Cerebellum (tissue), 4 donors: ENCODE measurements at places on chromosomes 11 and 22.
A peak's percentile ranks its signal among the peaks of the same experiment; 100 is the strongest.

GRCh38 chr11:1157645-1158591, at the start of gene MUC5AC:
Gene MUC5AC, plus strand, starts transcription at chr11:1157953. Its CDS starts 47 bp downstream, at chr11:1158000.
- DNase-seq = no peak

DNA sequence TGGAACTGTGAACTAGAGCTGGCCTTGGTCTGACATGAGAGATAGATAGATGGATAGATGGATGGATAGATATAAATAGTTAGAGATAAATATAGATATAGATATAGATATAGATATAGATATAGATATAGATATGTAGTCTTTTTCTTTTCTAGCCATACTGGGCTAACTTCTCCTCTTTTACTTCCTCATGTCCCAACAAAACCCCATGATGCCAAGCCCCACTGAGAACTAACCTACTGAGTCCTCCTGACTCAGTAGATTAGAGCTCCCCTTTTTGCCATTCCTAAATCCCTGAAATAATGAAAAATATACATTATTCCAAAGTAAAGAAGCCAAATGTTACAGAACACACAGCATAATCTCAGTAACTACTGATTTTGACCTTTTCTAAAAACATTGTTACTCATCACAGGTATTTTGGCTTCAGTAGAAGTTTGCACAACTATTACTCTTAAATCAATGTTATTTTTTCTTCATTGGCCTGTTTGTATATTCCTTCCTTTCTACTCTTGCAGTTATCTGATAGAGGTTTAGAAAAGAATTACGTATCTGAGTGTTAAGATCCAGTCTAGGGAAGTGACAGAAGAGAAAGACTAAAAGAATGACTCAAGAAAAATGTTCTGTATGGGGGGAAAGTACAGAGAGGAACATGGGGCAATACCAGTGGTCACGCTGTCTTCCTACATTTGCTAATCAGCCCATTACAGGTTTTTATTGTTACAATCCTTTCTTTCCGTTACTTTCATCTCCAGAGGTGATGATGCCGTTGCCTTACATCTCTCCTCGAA, 6.0 kb upstream of the OR10D3 start:
- DNase-seq = no peak

DNA sequence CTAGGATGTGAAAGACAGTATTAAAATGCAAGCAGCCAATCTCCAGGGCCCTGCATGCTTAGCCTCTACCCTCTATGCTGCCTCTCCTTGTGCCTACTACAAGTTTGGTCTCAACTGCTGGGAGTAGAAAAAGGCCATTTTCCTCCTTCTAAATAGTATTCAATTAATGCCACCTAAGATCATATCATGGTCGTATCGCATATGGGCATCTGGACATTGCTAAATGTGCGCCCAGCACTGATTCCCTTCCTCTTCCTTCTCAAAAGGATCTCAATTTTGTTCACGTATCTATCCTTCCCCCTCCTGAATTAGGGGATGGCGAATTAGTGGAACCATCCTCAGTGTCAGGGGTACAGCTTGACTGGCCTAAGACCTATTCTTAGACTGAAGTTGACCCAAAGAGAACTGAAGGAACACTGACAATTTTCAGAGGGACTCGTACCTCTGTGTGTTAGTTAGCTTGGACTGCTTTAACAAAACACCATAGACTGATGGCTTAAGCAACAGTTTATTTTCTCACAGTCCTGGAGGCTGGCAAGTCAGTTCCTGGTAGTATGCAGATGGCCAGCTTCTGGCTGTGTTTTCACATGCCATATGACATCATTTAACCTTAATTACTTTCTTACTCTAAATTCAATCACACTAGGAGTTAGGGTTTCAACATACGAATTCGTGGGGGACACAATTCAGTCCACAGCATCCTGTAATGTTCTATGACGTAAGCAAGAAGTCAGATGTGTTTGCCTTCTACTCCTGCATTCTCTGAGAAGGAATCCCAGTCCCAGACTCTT, 8.5 kb upstream of the NUP50 start:
- DNase-seq = no peak

DNA sequence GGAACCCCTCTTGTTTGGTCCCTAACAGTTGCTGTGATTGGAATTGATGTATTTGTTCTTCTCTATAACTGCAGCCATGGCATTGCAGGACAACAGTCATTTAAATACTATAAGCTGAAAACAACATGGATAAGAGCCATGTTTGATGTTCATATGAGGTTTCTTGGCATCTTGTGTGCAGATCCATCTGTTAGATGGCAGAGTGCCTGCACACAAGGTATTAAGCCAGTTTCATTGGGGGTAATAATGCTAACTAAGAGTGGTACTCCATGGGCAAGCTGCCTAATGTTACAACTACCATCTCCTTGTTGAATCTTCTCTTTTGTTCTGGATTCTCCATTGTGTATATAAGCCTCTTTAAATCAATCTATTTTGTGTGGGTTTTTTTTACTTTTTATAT, 206.0 kb upstream of the CHORDC1 start:
- DNase-seq = peak; percentile 1

DNA sequence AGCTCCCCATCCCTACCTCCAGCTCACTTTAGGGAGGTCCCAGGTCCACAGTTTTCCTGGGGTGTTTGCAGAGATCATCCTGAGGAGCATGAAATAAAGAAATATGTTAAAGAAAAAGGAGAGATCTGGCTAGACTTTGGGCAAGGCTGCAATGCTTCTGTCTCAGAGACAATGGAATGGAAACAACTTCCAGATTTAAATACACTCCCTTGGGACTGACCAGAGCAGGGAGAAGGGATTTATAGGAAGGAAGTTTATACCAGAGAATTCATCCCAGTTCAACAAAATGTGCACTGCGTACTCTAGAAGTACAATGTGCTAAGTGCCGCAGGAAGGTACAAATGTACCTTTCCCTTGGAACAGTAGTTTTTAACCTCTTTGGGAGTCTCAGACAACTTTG, 40.4 kb downstream of the ETS1 start:
- no peak for DNase-seq

GRCh38 chr11:64153812-64154211, 12.1 kb downstream of the MACROD1 start:
- DNase-seq = no peak

- no peak for DNase-seq
Measured at GRCh38 chr11:19474954-19475721, 234.4 kb upstream of the E2F8 start.

GRCh38 chr11:73384872-73385689, 8.9 kb downstream of the RELT start:
- DNase-seq = no peak

GRCh38 chr11:33891714-33892327, at the start of gene LMO2:
Gene LMO2, minus strand, starts transcription at chr11:33892076. Its CDS starts 22,360 bp downstream, at chr11:33869716.
- peak; percentile 64 for DNase-seq

- DNase-seq = peak; percentile 47
Measured at GRCh38 chr11:69636512-69637197, 4.3 kb upstream of the CCND1 start.

GRCh38 chr11:12556788-12557384, 117.3 kb upstream of the TEAD1 start:
- DNase-seq = peak; percentile 20

GRCh38 chr22:30718491-30718890, 23.8 kb downstream of the OSBP2 start:
- no peak for DNase-seq

- DNase-seq = no peak
Measured at GRCh38 chr11:106137061-106137460, 59.6 kb downstream of the AASDHPPT start.

- no peak for DNase-seq
Measured at GRCh38 chr11:127027789-127028188, 27.2 kb upstream of the KIRREL3 start.

DNA sequence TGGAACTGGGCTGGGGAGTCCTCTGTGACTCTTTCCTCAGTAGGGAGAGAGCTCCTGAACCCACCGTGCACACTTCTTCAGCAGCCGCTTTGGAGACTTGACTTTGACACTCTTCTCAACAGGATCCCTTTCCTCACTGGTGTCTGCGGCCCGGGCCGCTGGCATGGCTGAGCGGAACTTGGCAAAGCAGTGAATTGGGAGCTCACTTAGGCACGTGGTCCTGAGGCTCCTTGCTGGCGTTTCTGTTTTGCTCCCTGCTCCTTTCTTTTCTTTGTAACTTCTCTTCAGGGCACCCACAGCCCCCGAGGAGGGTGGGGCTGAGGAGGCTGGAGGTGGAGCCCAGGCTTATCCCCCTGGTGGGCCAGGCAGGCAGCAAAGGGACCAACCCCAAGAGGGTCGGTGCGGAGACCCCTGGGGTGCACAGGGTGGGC, 8.4 kb upstream of the KCNQ1OT1 start:
- DNase-seq = peak; percentile 20

- no peak for DNase-seq
Measured at GRCh38 chr11:2431395-2431794, 12.9 kb downstream of the TRPM5 start.

GRCh38 chr11:45880772-45881570, 4.5 kb upstream of the MAPK8IP1 start:
- DNase-seq = peak; percentile 90

GRCh38 chr11:94871491-94872185, 101.7 kb downstream of the CWC15 start:
- no peak for DNase-seq

GRCh38 chr11:38718049-38718448, 2120.0 kb upstream of the RAG2 start:
- DNase-seq = no peak

- no peak for DNase-seq
Measured at GRCh38 chr22:50119169-50119767, 29.5 kb downstream of the MOV10L1 start.

DNA sequence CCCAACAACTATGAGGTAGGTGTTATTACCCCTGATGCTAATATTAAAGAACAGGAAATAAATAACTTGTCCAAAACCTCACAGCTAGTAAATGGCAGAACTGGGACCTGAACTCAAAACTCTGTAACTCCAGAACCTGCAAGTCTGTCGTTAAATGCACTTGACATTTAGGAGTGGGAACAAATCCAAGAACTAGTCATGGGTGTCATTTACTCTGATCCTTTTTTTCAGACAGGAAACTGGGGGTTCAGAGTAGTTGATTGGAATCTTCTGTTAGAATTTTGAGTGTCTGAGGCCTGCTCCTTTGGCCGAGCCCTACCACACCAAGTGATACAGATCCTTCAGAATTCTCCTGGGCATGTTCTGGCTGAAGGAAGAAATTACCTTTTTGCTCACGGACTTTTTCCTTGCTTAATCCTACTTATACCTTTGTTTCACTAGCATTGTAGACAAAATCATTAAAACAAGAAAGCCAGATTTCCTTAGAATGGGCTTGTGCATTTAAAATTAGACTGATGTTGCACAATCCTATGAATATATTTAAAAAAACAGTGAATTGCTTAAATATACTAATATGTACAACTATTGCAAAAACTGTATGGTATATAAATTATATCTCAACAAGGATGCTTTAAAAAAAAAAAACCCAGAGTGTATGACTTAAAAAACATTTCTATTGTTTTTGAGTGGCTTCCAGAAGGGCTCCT, 1.4 kb upstream of the YAP1 start:
- no peak for DNase-seq

DNA sequence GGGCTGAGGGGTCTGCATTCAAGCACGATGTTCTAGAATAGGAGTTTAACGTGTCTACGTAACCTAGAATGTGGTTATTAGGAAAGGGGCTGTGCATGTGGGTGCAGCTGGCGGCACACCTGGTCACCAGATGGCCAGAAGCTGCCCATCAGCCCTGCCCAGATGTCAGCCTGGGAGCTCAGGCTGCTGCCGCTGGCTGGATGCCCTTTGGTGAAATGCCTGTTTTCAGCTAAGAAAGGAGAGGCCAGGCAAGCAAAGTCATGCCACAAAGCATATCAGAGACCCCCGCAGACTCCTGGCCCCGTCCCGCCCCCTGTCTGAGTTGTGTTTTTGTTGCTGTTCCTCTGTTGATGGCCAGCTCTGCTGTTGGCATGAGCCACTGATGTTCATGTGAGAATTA, 11.3 kb upstream of the ADORA2A start:
- DNase-seq = no peak

- DNase-seq = no peak
Measured at GRCh38 chr22:24859587-24859986, 53.6 kb downstream of the SGSM1 start.

GRCh38 chr11:62669420-62670161, 1.9 kb upstream of the UQCC3 start:
- DNase-seq = no peak

DNA sequence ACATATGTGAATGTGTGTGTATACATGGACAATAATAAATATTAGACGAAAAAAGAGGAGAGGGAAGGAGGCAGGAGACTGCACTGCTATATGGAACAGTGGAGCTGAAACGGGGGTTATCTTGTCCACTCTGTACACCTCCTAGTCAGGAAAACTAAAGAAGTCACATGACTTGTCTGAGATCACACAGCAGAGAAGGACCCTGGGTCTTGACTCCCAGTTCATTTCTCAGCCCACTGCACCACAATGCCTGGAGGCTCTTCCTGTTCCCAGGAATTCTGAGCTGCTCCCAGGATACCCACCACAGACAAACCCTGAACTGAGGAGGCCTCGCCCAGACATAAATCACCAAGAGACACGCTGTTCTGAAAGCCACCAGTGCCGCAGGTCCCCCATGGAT, 349.6 kb downstream of the CTTN start:
- no peak for DNase-seq

GRCh38 chr11:71283971-71284441, 31.6 kb upstream of the SHANK2 start:
- DNase-seq = no peak

- no peak for DNase-seq
Measured at GRCh38 chr11:35064114-35064800, 74.7 kb upstream of the CD44 start.

GRCh38 chr11:72981080-72981479, 161.0 kb downstream of the FCHSD2 start:
- no peak for DNase-seq

DNA sequence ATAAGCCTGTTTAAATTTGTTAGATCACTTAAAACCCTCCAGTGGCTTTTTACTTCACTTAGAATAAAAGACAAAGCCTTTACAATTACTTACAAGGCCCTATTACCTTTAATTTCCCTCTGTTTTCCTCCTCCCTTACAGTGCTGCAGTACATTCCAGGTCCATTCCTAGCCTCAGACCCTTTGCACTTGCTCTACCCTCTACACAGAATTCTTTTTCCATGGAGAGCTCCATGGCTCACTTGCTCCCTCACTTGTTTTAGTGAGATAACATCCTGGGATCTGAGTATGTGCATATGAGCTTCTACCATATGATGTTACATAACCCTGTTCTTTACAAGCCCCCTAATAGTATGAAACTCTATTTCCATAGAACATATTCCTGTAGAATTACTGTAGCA, 24.4 kb downstream of the ZNF214 start:
- no peak for DNase-seq

DNA sequence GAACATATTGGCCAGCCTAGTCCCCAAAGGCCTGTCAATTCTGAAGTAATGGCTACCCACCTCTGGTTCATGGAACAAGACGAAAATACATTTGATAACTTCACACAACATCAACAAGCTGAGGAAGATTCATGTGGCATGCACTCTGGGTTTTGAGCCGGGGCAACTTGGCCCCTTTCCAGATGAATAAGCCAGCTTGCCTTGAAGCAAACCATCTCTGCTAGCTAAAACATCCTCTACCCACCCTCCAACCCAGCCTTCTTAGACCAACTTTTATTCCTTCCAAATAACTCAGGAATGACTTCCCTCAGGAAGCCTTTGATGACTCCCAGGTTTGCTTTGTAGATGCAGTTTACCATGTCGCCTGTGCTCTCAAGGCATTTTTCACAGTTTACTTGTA, 94.4 kb downstream of the SLC1A2 start:
- DNase-seq = no peak

- DNase-seq = no peak
Measured at GRCh38 chr11:76419896-76420295, 24.9 kb upstream of the EMSY start.

GRCh38 chr11:83543706-83544439, 257.7 kb upstream of the CCDC90B start:
- no peak for DNase-seq

- no peak for DNase-seq
Measured at GRCh38 chr11:25211635-25212254, 714.9 kb downstream of the LUZP2 start.
